Jurkat, Clone E6-1 (cell line): ENCODE measurements at places on chromosomes 3 and 15.

DNA sequence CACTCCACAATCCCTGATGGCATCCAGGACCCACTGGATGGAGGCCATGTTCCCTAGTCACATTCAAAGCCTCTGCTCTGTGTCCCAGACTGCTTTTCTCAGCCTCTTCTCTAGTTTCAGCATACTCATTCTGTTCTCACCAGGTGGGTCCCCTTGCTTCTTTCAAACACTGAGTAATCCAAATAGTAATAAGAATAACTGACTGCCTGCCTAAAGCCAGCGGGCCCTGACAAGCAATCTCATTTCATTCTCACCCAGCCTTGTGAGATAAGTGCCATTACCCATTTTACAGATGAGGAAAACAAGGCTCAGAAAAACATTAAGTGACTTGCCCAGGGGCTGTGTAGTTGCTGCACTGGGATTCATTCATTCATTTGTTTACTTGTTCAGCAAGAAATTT lies 25.4 kb downstream of the MAPKAPK3 start:
- DNase-seq = no peak

- no peak for DNase-seq
Measured at GRCh38 chr3:3635109-3635508, 164.1 kb upstream of the LRRN1 start.

DNA sequence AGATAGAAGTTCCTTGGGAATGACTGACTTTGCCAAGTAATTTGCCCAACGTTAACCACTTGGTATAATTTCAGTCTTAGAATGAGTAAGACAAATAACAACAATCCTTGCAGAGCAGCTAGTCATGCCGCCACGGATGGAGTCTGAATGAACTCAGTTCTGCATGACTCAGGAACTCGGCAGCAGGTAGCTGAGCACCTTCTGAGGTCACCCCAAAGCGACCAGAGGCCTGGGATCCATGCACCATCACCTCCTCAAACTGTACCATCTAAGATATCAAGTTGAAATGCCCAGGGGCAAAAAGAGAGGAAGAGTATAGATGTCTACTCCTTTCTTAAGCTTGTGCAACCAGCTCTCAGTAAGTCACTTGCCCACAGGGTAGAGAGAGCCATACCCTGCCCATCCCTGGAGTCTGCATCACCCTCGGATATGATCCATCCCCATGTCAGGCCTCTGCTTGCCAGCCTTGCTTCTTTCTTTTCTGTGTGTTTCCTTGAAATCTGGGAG lies 8.5 kb upstream of the CDCP1 start:
- no peak for DNase-seq

DNA sequence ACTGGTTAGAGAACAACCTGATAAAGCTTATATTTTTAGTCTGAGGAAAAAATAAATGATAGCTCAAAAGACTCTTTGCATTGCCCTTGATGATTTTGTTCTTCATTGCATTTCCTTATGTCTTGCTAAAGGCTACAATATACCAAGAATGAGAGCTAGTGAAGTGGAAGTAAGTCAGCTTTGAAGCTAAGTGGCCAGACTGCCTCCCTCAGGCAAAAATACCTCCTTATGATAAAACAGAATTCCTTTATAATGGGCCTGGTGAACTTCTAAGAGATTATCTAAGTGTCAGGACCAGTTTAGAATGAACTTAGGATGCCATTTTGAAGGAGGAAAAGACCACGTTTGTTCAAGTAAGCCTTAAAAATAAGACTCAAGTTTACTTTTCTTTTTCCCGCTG lies 678.4 kb downstream of the ROBO2 start:
- DNase-seq = no peak

GRCh38 chr3:119631516-119631915 lies 28.9 kb downstream of the POPDC2 start:
- DNase-seq = no peak
